ENCODE measurements at places on chromosomes 4 and X.

GRCh38 chr4:139208404-139208945, 31.5 kb upstream of the ELF2 start:
- DNase-seq: no peak

DNA sequence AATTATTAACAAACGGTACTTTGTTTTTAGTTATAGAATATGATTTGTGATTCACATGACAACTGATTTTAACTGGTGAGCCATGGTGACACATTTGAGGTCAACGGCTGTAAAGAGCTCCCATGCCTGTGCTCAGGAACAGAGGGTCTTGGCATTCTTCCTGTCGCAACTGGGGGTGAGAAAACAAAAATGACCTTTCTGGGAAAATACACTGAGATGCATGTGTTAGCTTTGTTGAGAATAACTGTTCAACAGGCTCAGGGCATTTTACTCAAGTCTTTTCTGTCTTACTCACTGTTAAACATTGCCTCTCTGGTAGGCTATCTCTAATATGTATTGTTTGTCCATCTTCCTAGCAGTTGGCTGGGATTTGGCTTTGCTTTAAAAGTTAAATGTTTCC, 57.1 kb upstream of the HPGD start:
- DNase-seq: no peak

GRCh38 chr4:6641164-6641970, 882 bp downstream of the MRFAP1 start:
- no peak for DNase-seq

- no peak for DNase-seq
These were observed 105.2 kb downstream of the RNF150 start for GRCh38 chr4:141028024-141028529.

DNA sequence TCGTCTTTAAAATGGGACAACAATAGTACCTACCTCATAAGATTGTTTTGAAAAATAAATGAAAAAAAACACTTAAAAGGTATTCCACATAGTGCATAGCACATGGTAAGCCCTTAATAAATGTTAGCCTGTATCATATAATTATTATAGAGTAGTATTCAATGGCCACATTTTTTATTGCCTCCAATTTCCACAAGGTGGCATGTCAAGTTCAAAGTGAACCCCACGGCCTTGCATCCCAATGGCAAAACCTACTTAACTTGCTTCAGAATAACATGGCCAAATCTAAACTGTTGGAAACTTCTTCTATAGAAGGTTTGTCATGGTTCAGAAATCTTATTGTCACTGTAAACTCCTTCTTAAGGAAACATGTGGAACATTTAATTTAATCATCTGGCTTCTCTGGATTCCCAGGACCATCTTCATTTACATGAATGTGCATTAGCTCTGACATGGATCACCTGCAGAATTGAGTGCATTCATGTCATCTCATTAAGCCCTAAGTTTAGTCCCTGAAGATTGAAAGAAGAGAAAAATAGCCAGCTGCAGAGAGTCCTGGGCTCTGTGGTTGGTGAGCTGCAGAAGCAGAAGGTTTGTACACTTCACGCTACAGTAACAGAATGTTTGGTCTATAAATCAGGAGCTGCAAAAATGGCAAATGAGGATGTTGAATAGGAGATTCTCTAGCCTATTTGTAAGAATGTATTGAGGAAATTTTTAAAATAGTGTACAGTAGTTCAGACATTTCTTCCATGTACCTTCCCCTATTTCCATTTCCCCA, 61.0 kb downstream of the ANXA3 start:
- DNase-seq: no peak

DNA sequence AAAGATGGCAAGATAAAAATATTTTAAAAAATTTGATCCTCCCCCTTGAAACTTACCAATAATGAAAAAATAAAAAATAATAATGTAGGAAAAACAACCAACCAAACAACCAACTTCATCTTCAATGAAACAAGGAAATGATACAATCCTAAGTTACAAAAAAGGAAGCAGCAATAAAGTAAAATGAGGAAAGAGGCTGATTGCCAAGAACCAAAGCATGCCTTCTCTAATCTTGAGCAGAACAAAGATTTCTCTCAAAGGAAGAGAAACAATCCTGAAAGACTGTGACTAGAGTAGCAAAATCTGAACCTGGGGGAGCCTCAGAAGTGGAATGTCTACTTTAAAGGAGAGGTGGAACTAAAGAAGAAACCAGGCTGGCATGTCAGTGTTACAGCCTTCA, 10.9 kb upstream of the WDFY3 start:
- no peak for DNase-seq

- DNase-seq: no peak
These were observed 57.2 kb downstream of the FNIP2 start for GRCh38 chr4:158826057-158826456.

DNA sequence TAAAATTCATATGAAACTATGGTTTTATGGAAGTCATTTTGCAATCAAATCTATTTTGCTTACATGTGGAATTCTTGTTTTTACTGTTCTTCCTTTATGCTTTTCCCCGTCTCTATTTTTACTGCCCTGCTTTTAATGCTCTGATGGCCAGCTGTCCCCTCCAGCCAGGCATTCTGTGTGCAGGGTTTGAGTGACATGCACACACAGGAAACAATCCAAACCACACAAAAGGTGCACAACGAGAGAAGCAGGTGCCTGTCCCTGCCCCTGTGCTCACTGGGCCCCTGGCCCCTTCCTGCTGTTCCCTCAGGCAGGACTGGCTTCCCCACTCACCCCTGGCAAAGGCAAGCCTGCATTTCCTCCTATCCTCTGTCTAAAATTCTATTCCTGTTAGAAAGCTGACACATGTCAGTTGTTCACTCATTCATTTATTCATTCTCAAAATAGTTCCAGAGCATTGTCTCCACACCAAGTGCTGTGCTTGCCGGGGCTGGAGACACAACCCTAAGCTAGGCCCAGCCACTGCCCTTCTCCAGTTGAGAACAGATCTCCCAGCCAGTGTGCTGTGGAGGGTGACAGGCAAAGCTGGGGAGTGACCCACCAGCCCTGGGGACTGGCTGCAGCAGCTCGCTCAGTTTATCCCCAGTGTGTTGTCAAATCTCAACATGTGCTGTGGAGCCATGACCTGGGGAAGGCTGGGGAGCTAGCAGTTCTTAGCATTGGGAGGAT, 346.3 kb downstream of the FBXW7 start:
- DNase-seq: no peak

DNA sequence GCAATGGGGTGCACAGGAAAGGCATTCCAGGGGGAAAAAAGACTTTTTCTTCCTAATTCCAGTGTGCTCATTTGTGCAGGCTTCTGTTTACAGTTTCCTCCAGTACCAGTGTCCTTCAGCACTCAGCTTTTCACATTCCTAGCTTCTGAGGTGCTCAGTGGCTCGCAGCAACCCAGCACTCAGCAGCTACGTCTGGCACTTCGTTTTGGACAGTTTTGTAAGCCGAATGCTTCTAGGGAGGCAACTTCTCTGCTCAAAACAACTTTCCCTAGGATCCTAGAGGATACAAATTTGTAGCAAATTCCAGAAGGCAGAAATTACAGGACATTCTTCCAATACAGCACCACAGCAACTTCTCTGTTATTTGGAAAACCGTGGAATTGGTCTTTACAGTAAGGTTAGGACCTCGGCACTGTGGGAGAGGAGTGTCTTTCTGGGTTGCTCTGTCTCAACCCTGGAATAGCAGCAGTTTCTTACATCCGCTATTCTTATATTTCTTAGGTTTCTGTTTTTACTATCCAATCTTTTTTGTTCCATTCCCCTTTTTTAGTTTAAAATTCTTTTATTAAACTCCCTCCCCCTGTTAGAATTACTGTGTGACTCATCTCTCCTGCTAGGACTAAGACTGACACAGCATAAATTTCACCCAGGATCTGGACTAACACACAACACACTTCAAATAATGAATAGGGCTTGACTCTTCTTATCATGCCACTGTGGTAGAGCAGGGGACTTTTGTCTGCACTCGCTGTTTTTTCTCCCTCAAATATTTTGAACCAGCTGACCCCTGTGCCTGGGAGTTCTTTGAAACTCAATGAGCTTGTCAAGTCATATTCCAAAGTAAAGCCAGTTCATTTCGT, 1314.7 kb downstream of the FSTL5 start:
- no peak for DNase-seq

DNA sequence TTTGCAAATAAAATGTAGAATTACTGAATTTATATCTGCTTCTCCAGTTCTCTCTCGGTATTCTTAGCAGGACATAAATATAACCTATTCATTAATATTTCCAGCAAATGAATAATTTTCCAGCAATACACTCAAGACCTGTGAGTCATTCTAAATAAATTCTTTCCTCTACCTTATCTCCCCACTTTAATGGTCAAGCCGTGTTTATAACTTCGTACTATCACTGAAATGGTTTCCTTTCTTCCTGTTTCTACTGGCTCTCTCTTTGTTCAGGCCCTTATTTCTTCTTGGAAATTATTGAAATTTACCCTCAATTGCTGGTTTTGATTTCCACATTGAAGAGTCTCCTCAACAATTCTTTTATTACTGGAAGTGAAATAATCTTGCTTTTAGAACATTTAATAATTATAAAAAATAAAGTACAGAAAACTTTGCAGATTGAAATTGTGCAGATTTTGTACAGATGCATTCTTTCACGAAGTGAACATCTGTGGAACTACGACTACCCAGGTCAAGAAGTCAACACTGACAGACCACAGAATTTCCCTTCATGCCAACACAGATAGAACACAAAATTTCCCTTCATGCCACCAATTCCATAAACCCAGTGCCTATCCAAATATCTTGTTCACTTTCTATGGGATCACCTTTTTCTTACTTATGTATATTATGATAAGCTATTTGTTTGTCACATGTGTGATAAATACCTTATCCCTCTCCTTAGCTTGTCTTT, 205.7 kb downstream of the FAT4 start:
- no peak for DNase-seq

GRCh38 chr4:77001907-77002306, 52.4 kb downstream of the SEPTIN11 start:
- DNase-seq: no peak

DNA sequence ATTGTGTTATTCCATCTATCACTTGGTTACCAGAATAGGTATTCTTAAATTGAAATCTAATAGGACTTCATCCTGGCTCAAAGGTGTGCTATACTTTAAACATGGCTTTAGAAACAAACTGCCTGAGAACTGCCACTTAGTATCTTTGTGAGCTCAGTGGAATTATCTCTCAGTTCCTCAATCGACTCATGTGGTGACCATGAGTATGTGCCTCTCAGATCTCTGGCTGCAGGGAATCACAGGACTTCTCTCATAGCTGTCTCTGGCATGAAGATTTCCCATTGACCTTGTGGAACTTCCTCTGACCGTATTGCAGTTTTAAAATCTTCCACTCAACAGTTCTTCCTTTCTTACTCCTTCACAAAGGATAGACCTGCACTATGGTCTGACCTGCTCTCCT, 681.9 kb upstream of the BOD1L1 start:
- no peak for DNase-seq
